ENCODE measurements at places on chromosomes 6 and 20. TPM values are rescaled to one million over a fixed set of nuclear protein-coding genes. Genes with fewer than 3 reads are reported as not detected.

OXT gene
- not detected for total RNA-seq

DNA sequence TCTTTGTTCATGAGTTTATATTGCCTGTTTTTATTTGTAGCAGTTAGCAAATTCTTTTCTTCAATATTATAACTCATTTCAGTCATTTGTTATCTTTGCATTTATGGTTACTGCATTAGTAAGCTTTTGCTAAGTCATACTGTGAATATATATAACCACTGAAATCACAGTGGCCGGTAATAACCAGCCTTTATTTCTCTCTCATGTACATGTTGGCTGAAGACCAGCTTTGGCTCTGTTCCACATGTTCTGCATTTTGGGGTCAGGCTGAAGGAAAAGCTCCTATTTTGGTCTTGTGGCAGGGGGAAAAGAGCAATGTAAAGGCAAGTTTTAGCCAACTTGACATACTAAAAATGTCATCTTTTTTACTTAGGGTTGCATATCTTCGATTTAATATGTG is 276.3 kb downstream of the BCKDHB start:
- no peak for DNase-seq

- no peak for DNase-seq
Observed at GRCh38 chr20:63317601-63318291, 24.8 kb downstream of the COL20A1 start.

SLC17A9 gene
- total RNA-seq: 41.7 TPM

BMP6 gene
- 1.2 TPM for total RNA-seq

DNA sequence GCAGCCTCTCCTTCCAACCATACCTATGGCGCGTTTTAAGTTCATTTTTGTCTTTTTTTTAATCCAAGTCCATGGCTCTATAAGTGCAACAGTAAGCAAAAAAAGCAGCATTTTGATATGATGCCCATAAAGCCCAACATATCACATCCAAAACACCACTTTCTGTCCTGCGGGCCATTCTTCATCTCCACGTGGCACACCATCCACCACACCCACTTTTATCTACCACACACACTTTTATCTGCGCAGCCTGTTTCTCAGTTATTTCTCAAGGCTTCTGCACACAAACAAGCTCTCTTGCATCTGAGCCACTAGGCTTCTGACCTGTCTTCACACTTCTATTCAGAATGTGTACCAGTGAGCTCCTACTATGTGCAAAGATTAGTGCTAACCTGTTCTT is 5.3 kb downstream of the GCLC start:
- DNase-seq: no peak

GRCh38 chr6:12185081-12185673 is 105.0 kb upstream of the EDN1 start:
- no peak for DNase-seq

DNA sequence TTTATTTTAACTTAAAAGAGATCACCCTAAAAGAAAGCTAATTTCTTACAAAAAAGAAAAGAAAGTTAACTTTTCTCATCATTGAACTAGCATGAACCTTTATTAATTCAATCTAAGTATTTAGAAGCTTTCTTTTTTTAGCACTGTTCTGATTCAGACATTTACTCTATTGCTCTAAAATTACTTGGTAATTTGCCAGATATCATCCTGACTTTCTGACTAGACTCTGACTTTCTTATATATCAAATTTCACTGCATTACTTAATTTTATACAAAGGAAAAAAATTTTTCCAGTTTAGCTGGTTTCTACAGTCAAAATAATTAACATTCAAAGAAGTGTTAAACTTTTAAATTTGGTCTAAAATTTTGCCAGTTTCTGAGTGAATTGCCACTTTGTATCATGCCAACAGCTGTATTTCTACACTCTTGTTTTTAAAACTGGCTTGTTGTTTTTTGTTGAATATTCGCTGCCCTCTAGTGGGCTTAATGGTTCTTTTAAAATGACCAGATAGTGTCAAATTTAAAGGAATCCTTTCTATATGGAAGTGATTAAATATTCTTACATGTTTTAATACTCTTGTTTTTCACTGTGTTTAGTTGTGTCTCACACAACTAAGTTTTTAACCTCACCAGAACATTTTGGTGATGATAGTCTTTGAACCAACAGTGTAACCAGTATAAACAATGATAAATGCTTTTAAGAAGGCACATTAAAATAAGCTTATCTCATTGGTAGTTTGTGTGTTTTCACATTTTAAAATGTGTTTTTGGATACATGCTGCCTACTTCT is 102.0 kb downstream of the POPDC3 start:
- no peak for DNase-seq

LY6G6F gene
- not detected for total RNA-seq

GRCh38 chr20:47317127-47317895 is 39.2 kb downstream of the ZMYND8 start:
- DNase-seq: peak; percentile 26

PDYN gene
- total RNA-seq: 0.14 TPM

VTA1 gene
- 56.0 TPM for total RNA-seq

- DNase-seq: peak; percentile 39
Observed at GRCh38 chr20:2799688-2800520, 523 bp downstream of the CPXM1 start.

XKR7 gene
- 2.3 TPM for total RNA-seq

PACSIN1 gene
- 12.6 TPM for total RNA-seq

- DNase-seq: no peak
Observed at GRCh38 chr6:151901009-151901411, 93.5 kb downstream of the ESR1 start.

ARMC2 gene
- total RNA-seq: 4.6 TPM

- no peak for DNase-seq
Observed at GRCh38 chr6:25341923-25342619, 62.9 kb downstream of the CARMIL1 start.

DNA sequence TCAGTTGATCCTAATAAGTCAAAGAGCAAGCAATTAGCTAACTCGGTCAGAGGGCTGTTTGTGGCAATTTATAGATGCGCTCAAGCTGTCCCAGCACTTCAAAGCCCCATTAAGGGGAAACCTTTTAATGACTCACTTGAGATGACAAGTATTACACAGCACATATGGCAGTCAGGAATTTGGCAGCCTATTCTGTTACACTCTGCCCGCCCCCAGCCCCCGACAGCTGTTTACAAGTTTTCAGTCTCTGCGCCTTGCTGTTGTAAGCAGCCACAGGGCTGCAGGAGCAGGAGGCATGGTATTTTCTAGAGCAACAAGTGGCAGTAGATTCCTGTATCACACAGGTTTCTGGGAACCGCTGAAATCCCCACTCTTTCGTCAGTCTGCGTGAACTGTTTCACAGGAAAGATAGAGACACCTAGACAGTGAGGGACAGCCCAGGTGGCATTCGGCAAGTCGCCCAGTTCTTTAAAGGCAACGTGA is 263.0 kb downstream of the FOXC1 start:
- peak; percentile 33 for DNase-seq

EPHA7 gene
- 9.6 TPM for total RNA-seq

DNA sequence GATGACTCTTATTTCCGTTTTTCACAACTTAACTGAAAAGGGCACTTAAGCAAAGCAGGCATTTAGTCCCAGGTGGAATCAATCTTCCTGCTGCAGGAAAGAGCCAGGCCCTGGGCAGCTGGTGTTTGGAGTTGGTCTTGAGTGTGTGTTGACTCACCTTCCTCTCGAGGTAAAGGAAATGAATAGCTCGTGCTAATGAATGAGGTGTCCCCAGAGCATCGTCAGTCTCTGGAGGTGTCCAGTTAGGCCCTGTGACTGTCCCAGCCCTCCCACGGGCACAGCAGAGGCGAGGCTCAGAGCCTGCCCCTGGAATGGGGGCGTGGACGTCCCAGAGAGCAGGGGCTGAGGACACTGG is 277.7 kb downstream of the NRN1 start:
- no peak for DNase-seq

- no peak for DNase-seq
Observed at GRCh38 chr6:24476631-24477030, 12.7 kb downstream of the GPLD1 start.

All from WTC11 (cell line).